Stimulated activated CD4-positive, alpha-beta T cell treated with anti-CD3 and anti-CD28 coated beads, Interleukin-1b, Interleukin-23, amount 100 ng/mL, for 1 hour (primary cell): ENCODE measurements at places on chromosomes 1 and 21.

DNA sequence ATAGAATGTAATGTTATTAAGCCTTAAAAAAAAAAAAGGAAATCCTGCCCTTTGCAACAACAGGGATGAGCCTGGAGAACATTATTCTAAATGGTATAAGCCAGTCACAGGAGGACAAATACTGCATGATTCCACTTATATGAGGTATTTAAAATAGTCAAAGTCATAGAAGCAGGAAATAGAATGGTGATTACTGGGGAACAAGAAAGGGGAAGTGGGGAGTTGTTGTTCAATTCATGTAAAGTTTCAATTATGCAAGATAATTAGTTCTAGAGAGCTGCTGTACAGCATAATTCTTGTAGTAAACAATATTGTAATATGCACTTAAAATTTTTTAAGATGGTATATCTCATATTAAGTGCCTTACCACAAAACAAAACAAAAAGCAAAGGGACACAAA, 13.2 kb downstream of the FCER1A start:
- no peak for DNase-seq

- DNase-seq = no peak
Observed at GRCh38 chr1:110255392-110255787, 45.3 kb downstream of the KCNC4 start.

DNA sequence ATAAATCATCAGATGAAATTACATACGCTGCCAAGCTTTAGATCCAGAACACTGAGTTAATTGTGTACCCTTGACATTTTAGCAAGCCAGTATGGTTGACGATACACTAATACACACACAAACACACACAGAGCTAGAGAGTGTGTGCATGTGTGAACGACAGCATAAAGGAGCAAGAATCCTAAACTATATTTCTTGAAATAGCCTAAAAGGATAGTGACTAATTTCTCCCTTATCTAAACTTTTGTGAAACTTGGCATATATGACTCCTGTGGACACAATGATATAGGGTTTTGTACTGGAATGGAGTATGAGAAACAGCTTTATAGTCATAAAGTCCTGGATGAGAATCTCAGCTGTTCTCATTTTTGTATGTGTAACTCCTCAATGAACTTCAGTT, 65.1 kb upstream of the DMRTA2 start:
- DNase-seq = no peak

DNA sequence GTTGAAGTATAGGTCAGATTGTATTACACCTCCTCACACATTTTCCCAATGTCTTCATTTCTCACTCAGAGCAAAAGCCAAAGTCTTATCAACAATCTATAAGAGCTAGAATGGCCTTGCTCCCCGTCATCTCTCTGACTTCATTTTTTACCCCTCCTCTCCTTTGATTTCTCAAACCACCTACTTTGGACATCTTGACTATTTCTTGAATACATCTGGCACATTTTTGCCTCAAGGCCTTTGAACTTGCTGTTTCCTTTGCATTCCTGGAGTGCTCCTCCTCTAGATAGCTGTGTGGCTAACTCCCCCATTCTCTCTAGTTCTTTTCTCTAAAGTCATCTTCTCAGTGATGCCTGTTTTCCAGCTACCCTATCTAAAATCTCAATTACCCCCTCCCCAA, 7.2 kb upstream of the XCL2 start:
- DNase-seq = no peak

DNA sequence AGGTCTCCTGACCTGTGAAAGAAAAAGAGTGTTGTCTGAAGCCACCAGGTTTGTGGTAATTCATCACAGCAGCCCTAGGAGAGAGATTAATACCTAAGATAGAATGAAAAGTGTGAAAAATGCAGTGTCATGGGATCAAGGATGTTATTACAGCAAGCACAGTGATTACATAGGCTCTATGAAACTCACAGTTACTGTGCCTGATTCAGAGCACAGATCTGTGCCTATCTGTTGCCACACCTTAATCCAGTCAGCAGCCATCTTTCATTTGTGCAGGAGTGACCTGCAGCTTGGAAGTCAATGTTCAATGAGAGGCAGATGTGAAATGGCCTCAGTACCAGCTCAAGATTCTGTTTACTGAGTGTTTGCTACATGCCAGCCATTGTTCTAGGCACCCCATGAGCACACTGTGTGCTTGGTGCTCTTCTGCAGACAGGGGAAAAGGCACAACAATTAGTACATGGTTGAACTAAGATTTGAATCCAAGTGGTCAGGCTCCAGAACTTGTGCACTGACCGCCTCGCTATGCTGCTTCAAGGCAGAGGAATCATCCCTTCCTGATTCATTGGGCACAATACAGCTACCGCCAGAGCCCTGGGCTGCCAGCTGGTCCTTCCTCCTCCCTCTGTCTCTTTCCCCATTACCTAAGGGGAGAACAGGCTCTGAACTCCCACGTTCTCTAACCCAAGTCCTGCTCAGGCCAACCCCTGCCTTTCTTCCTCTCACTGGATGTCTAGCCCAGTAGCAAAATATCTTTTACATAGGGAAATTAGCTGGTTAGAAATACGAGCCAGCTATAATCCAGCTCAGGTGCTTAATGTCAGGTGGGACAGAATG, 56.3 kb upstream of the NEK2 start:
- DNase-seq = no peak

- no peak for DNase-seq
Observed at GRCh38 chr1:164163289-164163849, 395.6 kb upstream of the PBX1 start.

DNA sequence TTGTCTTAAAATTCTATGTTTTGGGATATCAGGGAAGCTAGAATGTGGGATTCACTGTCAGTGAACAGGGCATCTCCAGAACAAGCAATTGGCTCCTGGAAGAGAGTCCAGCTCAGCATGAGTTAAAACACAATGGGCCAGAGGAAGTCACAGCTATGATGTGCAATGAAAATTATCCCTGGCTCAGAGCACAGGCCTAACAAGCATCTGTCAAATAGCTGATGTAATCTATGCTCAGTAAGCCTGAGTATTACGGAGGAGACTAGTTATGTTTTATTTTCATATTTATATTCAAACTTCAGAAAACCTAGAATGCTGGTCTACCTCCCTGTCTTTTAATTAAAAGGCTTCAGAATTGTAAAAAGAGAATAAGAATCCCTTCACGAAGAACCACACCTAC, 41.6 kb downstream of the PARP1 start:
- DNase-seq = no peak

DNA sequence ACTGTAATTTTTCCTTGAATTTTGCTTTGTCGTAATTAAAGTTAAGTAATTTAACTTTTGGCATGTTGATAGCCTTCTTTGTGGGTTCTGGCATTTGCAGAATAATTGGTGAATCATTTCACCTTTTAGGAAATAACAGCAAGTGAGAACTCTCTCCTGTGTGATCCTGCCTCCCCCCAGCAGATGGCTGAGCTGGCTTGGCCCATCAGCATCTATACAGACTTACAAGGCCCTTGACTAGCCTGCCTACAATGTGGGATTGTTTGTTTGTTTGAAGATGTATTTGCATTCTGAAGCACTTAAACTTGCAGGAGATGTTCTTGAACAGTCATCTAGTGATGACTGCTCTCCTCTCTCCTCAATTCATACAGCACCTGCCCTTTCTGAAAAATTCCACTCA, 55.9 kb downstream of the MACO1 start:
- DNase-seq = no peak

GRCh38 chr21:45136927-45137611, 62.7 kb downstream of the ADARB1 start:
- DNase-seq = peak; percentile 51

DNA sequence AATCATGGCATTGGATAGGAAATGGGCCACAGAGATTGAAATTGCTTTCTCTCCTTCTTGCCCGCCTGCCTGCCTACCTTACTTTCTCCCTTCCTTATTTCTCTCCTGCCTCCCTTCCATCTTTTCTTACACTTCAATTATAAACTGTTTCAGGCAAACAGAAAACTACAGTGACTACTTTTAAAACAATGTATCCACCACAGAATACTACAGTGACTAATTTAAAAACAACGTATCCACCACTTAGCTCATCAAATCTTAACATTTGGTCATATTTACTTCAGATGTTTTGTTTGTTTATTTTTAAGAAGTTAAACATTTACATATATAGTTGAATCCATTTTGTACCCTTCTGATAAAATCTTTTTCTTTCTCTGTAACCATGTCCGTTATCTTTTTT, 54.4 kb downstream of the SNRPE start:
- no peak for DNase-seq

DNA sequence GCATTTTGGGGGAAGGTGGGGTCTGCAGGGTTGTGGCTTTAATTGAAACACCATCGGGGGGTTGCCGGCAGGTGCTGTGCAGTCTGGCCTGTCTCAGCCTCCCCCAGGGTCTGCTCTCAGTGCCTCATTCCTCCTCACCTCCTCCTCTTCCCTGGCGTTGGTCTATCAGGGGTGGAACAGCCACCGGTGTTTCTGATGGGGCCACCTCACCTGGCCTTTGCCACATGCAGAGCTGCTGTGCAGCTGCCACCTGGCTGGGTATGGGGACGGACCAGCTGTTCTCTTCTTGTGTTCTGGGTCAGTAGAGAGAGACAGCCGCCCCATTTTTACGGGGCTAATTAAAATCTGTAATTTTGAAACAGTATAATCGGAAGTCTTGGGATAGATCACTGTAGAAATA, 53.9 kb downstream of the SPSB1 start:
- no peak for DNase-seq

GRCh38 chr21:29166323-29166722, 35.9 kb downstream of the MAP3K7CL start:
- no peak for DNase-seq

DNA sequence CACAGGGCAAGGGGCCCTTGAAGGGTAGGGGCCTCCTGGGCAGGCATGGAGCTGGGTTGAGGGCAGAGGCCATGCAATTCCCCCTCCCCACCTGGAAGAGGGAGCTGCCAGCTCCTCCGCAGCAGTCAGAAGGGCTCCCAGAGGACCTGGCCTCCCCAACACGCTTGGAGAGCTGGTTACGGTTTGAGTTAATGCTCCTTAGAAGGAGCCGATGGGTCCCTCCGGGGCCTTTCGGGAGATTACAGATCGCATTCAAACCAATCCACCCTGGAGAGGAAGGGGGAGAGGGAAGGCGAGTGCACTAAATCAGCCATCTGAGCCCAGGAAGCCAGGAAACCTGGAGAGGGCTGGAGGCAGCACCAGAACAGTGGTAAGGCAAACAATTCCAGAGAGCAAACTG, 106.3 kb upstream of the CSF3R start:
- no peak for DNase-seq

- DNase-seq = no peak
Observed at GRCh38 chr1:17551755-17552234, 12.3 kb downstream of the ARHGEF10L start.

- DNase-seq = no peak
Observed at GRCh38 chr1:205422993-205423642, 1.3 kb upstream of the LEMD1 start.

GRCh38 chr1:109712321-109712864, 342 bp downstream of the GSTM5 start:
- DNase-seq = no peak

DNA sequence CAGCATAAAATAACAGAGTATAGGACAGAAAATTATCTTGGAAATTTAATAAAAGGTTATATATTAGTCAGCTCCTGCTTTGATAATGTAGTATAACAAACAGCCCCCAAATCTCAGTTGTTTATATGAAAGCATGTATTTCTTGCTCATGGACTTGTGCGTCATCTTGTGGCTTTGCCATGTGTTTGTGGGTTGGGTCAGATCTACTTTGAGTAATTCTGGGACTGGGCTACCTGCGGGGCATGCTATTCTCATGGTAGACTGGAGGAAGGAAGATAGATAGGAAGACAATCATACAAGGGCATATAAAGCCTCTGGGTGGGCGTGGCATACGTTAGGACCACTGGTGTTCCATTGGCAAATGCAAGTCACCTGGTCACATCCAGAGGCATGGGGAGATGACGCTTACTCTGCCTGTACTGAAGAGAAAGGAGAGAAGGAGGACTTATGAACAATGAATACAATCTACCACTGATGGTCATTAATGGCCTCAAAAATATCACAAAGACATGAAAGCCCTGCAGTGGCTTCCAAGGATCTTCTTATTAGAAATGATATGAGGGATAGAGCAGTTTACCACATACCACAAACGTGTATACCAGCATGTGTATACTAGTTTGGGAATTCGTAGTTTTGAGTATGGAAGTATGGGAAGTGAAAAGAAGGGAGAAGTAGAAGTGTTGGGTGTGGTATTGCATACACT, 267.0 kb downstream of the DISC1 start:
- DNase-seq = no peak
